Thoracic aorta (tissue), 2 donors: ENCODE measurements at places on chromosomes 16 and 17.

DNA sequence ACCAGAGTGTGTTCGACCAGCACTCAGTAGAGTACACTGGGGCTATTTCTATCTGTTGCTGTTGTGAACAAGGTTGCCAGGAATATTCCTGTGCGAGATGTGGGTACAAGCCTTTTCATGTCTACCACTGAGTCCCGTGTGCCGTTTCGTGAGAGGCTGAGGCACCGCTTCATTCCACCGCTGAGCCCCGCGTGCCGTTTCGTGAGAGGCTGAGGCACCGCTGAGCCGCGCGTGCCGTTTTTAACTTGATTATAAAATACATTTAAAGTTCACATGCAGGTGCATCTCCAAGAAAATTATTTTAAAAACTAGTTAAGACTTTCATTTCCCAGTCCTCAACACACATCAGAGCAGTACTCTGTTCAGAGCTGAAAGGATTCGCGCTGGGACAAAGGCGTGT, 78.7 kb upstream of the ZNF750 start:
- no peak for DNase-seq

- DNase-seq: no peak
Measured at GRCh38 chr16:81539009-81539758, 94.6 kb downstream of the CMIP start.

DNA sequence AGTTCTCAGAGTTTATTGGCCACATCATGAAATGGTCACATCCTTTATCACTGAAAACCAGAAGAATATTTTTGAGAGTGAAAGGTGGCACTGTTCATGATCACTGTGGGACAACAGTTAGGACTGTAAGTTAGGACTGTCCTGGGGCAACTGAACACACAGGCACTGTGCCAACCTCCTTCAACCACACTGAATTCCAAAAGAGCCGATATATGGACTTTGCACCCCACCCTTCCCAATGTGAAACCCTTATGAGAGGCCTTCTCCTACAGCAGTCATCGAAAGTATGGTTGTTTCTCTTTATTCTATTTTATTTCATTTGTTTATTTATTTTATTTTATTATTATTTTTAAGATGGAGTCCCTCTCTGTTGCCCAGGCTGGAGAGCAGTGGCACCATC, 353.5 kb downstream of the TOX3 start:
- no peak for DNase-seq

DNA sequence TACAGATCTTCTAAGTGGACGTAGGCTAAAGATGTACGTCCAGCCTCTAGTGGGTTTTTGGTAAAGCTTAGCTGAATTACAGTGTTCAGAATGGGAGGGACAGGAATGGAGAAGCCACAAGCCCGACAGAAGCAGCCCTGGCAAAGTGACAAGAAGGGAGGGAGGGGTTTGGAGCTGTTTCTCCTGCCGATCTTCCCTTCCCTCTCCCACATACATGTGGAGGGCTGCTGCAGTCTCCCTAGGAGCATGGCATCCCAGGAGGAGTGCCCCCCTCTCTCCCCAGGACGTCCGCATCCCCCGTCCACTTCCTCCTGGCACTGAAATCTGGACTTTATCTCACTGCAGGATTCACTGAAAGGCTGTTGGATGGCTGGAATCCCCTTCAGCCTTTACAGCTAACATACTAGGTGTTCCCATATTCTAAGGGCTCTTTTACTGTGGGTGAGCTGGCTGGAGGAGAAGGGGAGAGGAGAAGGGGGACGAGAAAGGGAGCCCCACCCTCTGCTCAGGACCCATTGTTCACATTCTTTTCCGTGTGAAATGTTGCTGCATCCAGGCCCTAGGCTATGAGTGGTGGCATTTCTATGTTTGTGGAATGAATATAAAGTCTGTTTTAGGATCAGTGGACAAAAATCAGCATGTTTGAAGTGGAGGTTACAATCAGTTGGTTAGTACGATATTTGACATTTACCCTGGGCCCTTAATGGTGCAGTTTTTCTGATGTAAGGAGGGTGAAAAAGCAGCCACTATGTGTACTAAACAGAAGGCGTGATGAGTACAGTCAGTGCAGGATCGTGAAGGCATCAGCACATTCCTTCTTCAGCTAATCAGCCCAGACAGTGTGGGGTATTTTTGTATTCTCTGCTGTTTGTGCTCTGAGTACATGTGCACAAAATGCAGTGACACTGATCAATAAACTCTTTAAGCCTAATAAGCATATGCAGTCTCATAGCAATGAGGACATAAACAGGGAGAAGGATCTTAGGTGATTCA, 94.6 kb downstream of the SPECC1 start:
- no peak for DNase-seq

DNA sequence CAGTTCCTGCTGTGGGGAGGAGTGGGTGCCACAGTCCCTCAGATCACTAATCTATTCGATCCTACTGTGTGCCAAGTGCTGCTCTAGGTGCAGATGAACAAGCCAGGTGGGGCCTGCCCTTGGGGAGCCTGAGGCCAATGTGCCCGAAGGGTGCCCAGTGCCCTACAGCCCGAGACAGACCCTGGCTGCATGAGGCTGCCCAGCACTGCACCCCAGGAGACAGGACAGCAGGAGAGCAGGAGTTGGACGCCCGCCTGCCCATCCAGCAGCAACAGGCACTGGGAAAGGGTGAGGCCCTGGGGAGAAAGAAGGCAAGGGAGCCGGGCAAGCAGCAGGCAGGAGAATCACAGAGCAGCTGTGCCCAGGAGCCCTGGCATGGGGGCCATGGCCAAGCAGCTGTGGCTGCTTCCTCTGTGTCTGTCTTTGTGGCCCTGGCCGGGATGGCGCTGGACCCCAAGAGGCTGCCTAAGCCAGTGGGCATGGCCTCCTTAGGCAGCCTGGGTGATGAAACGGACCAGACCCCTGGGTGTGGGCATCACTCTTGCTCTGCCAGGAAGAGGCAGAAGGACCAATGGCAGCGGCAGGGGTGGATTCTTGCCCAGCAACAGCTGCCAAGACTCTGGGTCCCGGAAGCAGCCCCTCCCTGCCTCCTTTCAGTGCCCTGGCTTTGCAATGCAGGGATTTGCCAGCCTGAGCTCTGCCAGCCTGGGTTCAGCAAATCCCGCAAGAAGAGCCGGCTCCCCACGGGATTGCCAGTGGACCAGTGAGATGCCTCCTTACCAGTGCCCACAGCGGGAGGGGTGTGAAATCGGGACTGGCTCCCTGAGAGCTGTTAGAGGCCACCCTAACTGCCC, 179.6 kb upstream of the TNRC6C start:
- peak; percentile 68 for DNase-seq

DNA sequence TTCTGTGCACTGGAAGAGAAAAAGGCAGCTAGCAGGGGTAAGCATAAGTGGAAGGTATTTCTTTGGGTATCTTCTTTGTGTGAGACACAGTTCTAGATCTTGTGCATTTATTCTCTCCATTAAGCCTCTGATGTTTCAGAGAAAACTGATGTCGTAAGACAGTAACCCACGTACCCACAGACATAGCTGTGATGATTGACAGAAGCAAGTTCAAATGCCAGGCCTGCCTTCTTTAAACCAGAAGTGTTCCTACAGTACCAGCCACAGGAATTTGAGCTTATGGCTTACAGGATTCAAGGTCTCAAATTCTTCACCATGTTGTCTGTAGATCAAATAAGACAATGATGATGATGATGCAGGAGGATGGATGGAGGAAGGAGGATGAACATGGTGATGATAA, 161.4 kb upstream of the KCNJ16 start:
- DNase-seq: no peak

- no peak for DNase-seq
Measured at GRCh38 chr16:22008215-22009059, 526 bp downstream of the MOSMO start.

GRCh38 chr17:81927152-81927652, 333 bp downstream of the MAFG start:
- no peak for DNase-seq

- no peak for DNase-seq
Measured at GRCh38 chr16:22312897-22313781, 15.9 kb downstream of the POLR3E start.

GRCh38 chr16:86775511-86775921, 197.2 kb downstream of the FOXL1 start:
- no peak for DNase-seq

DNA sequence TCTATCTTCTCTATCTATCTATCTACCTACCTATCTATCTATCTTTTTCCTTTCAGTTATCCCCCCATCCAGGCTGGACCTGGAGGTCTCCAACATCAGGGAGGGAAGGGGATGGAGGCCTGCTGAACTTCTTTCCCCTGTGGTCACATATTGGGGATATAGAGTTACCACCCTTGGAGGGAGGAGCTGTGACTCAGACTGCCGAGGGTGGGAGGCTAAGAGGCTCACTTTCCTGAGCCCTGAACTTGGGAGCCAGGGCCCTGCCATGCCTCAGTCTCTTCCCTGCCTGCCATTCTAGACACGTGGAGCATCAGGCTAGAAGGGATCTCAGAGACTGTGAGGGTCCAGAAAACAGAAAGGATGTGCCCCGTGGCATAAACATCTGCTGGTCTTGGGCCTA, 8.4 kb downstream of the LRRC3C start:
- DNase-seq: no peak

DNA sequence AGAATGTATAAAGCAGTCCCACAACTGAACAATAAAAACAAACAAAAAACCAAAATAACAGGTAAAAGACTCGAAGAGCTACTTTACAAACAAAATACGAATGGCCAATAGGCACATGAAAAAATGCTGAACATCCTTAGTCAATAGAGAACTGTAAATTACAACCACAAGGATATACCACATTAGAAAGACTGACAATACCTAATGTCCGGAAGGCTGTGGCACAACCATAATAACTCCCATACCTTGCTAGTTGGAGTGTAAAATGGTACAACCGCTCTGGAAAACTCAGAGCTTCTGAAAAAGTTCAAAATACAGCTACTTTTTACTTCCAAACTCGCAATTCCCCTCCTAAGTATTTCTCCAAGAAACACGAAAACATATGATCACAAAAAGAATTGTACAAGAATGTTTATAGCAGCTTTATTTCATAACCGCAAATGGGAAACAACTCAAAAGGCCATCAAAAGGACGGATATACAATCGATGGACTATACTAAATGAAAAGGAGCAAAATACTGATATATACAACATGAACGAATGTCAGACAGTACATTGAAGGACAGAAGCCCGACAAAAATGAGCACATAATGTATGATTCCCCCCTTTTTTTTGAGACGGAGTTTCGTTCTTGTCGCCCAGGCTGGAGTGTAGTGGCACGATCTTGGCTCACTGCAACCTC, 2.3 kb downstream of the TP53 start:
- DNase-seq: no peak

DNA sequence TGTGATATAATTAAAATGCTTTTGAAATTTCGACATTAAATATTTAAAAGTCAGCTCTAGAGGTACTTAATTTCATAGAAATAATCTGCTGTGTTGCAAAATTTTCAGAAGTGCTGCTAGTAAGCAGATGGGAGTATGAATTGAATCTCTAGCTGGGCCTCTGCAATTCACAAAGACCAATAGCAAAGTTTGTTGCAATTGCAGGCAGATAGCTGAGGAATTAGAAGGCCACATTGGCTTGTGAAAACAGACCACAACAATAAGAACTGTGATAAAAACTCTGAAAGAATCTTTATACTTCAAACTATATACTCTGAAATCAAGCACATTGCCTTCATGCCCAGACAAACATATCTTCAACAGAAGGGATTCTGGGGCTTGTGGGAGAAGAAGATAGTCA, 636.3 kb upstream of the SOX9 start:
- no peak for DNase-seq

DNA sequence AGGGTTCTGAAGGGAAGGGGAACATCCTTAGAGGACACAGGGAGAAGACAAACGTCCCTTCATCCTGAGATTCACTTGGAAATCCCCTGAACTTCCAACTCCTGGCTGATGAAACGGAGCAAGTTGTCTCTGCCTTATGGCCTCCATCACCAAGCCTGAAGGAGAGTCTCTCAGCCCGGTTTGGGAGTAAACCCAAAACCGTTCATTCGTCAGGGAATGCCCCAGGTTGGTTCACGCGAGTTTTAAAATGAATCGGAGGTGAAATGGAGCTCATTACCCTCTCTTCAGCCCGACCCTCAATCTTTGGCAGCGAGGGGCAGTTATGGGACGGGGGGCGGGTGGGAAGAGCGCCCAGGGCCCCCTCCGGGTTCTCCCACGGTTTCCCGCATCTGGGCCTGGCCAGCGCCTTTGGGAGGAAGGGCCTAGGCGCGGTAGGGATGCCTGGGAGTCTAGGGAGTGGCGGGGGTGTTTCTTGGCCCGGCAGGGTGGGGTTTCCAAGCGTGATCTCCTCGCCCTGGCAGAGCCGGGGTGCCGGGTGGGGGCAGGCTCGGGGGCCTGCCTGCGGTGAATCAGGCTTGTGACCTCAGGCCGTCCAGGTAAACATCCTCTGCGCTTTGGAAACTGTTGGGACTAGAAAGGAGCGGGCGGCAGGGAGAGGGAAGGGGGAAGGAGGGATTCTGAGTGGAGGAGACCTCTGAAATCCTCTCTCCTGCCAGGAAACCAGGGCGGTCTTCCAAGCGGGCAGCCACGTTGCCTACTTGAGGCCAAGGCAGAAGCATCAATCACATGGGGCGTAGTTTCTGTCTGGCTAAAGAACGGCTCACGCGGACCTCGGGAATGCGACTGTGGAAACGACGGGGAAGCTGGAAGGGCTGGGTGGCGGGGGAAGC, 24.1 kb upstream of the HOXB13 start:
- no peak for DNase-seq

DNA sequence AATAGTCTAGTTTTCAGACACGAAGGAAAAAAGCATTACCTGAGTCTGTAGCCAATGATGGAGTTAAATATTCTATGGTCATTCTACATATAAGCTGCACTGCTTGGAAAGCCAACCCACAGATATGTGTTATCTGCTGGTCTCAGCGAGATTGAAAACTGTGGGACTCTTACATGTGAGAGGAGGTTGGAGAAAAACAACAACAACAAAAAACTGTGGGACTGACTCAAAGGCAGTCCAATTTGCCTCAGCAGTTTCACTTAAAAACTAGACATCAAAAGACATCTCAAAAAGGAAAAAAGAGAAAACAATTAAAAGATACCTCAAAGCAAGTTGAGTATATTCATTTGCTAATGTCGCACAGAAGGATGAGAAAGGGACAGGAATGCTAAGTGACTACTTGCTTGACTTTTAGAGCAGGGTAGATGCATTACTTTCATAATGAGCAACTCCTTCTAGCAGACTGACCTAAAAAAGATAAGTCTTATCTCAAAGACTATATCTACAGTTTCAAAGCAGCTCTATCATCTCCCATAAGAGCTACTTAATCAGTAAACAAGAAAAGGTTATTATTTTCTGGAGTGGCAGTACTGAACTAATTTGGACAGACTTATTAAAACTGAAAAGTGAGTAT, 35.5 kb upstream of the ITGA2B start:
- DNase-seq: no peak

DNA sequence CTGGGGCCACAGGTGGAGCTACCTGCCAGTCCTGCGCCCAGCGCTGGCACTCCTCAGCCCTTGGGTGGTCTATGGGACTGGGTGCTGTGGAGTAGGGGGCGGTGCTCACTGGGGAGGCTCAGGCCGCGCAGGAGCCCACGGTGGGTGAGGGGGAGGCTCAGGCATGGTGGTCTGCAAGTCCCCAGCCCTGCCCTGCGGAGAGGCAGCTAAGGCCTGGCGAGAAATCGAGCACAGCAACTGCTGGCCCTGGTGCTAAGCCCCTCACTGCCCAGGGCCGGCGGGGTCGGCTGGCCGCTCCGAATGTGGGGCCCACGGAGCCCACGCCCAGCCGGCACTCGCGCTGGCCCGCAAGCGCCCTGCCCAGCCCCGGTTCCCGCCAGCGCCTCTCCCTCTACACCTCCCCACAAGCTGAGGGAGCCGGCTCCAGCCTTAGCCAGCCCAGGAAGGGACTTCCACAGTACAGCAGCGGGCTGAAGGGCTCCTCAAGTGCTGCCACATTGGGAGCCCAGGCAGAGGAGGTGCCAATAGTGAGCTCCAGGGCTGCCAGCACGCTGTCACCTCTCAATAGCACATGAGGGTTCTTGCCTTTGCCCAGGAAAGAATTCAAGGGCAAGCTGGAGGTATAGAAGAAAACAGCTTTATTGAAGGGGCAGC, 11.0 kb upstream of the EEF2KMT start:
- DNase-seq: no peak
